ENCODE measurements at places on chromosomes 7 and 10.

DNA sequence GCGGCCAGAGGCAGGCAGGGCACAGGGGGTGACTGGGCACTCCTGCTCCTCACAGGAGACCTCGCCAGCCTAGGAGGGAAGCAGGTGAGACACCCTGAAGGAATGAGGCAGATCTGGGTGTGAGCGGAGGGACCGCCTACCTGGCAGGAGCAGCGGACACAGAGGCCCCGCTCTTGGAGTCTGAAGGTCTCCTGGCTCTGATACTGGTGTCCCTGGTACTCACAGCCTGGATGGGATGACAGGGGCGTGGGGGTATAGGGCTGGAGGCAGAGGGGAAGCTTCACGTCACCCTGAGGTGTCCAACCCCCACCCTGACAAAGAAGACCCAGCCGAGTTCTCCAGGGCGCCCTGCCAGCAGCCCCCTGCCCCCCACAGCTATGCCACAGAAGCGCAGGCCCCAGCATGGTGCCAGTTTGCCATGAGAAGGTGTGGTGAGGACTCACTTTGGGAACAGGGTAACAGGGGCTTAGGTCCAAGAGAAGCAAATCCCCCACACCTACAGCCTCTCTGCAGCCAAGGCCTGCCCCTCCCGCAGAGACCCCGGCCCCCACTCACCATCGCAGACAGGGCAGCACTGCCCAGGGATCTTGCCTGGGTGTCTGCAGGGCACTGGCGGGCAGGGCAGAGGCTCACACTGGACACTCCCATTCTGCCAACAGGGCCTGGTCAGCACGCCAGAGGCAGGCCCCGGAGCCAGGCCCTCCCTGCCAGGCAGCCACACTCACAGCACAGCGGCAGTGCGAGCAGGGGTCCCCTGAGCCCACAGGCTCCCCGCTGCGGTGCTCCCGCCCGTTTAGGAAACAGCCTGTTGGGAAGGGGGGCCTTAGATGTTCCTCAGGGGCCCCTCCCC is 17.0 kb downstream of the KCP start:
- DNase-seq = no peak

GRCh38 chr7:66296001-66296521 is 90.9 kb downstream of the TPST1 start:
- DNase-seq = no peak

DNA sequence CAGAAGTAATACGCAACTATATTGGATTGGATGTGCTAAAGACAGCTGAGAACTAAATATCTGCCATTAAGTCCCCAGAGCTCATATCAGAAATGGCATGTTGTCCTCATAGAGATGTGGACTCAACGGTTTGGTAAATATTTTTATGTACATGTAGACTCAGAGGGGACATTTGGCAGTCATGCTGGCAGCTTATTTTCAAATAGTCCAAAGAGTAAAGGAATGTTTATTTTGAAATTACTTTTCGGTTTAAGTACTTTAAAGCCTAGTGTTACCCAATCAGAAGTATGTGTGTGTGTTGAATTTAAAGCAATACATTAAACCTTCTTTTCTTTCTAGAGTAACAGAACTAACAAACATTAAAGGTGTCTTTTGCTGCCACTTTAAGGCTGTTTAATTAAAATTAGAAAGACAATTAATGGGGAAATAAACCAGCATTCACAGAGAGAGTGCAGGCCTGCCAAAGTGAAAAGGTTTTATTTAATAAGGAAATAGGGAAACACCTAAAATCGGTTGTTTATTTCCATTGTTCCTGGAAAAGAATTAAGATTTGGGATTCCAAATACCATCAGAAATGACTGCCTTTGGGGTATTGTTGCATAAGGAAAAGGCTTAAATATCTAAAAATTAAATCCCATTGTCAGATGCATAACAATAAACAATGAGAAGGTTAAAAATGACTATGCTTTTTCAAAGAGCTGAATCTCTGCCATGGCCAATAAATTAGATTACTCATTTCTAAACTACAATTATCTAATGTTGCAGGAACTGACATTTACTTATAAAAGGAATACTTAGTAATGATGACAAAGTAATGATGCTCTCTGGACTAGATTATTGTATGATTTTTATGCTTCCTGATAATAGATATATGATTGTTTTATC is 113.4 kb upstream of the AHR start:
- no peak for DNase-seq

GRCh38 chr7:112064627-112065385 is 141.4 kb downstream of the DOCK4 start:
- DNase-seq = no peak

GRCh38 chr10:124416733-124417132 is 2.0 kb downstream of the OAT start:
- DNase-seq = no peak

GRCh38 chr10:111511751-111512150 is 434.9 kb downstream of the ADRA2A start:
- no peak for DNase-seq

DNA sequence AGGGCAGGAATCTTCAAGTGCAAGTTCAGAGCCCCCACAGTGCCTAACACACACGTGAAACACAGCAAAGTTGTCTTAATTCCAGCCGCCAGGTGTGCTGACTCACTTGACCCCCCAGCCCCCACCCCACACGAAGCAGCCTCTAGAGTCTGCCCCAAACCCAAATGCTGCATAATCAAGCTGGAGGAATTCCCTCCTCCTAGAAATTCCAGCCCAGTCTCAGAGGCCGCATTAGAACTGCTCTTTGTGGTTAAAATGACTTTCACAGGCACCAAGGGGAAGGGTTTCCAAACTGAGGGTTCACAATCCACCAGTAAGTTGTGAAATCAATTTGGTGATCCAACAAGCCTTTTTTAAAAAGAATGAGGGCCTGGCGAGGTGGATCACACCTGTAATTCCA is 67.0 kb upstream of the PLXNA4 start:
- DNase-seq = no peak

DNA sequence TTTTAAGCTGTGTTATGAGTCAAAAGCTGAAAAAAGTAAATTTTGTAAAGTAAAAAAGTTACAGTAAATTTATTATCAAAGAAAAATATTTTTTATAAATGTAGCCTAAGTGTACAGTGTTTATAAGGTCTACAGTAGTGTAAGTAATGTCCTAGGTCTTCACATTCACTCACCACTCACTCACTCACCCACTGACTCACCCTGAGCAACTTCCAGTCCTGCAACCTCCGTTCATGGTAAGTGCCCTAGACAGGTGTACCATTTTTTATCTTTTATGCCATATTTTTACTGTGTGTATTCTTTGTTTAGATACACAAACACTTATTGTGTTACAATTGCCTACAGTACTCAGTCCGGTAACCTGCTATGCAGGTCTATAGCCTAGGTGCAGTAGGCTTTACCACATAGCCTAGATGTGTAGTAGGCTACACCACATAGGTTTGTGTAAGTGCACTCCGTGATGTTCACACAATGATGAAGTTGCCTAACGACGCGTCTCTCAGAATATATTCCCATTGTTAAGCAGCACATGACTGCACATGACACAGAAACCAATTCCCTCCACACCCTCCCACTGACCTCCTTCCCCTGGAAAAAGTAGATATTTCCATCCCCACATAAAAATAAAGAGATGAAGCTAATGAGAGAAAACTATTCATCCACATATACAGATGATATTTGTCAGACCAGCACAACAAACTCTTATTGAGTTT is 44.8 kb upstream of the FGL2 start:
- DNase-seq = no peak

DNA sequence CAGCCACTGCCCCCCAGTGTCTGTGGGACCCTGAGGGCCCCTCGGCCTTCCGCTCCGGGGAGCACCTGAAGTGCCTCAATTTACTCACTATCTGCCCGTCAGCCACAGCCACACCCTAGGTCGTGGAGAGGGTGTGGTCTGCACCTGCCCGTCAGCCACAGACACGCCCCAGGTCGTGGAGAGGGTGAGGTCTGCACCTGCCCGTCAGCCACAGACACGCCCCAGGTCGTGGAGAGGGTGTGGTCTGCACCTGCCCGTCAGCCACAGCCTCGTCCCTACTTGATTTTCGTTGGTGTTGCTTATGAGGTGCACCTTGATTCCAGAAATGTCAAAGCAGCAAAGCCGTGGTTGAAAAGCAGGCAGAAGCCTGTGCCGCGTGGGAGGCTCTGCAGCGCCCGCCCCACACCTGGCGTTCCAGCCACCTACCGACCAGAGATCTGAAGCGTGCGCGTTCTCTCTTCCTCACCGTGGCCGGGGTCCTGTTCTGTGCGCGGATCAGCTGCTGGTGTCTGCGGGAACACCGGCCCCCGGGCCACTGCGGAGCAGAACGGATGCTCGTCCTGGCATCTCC is 101.6 kb downstream of the DYNC2I1 start:
- no peak for DNase-seq

DNA sequence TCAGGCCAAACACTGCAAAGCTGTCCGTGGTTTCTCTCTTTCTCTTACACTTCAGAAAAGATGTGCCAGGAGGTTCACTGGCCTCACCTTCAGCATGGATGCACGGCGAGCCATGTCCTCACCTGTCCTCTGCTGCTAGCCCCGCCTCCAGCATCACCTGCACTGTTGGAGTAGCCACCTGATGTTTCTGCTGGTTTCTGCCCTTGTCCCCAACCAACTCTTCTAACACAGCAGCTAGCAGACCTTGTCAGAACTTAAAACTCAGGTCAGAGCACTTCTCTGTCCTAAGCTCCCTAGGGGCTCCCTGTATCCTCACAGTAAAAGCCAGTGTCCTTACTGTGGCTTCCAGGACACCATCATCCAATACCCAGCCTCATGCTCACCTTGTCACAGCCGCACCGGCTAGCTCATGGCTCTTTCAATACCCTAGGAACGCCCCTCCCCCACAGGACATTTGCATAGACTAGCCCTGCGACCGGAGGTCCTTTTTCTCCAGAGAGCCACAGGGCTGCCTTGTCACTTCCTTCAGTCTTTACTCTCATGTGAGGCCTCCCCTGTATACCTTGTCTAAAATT is 15.2 kb downstream of the PALD1 start:
- no peak for DNase-seq
